Nucleus accumbens (tissue), 56 donors: ENCODE measurements at places on chromosomes 7 and 10.

GRCh38 chr10:4953405-4953804, 9.8 kb upstream of the AKR1C1 start:
- no peak for DNase-seq

- no peak for DNase-seq
Measured at GRCh38 chr7:149252378-149252777, 9.6 kb upstream of the ZNF783 start.

- no peak for DNase-seq
Measured at GRCh38 chr7:32248522-32248921, 178.3 kb upstream of the PDE1C start.

DNA sequence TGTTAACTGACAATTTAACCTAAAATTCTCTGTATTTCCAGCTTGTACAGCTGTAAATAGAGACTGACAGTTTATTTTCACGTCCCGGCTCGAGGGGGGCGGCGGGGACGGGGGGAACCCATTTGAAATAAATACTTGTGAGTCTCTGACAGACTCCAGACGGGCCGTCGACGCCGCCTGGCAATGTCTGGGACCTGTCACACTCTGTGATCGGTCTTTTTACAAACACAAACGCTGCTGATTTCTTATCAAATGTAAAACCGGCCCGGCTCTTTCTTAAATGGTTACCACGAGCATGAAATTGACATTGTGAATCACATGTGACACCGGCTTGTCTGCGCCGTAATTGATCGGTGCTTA, 57.0 kb downstream of the UNCX start:
- DNase-seq: no peak

- no peak for DNase-seq
Measured at GRCh38 chr7:20698469-20698868, 83.0 kb downstream of the ABCB5 start.

DNA sequence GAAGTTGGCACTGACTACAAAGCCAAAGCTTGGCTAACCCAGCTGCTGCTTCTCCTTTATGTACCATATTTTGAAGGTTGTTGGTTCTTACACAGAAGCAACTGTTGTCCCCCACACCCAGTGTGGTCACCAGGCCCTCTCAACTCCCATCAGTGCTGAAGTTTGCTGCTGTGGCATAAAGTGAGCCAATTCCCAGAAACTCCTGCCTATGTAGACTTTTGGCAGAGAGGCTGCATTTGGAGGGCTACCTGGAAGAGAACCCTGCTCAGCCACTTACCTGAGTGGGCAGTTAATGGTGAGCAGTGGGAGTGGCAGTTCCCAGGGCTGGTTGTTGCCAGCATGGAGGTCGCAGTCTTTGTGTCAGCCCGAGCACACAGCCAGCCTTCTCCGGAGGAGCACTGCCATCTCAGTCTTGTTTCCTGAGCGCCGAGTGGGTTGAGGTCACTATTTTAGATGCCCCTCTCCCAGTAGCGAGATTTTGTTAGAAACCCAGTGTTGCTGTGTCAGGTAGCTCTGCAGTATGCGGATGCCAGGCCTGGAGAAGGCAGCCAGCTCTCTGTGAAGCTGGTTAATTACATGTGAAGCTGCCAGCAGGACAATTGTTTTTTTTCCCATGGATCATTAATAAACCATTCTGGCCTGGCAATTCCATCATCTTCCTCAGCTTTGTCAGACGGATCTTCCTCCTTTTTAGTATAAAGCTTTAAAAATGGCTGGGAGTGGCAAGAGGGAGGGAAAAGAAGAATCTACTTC, 24.5 kb downstream of the LRRC4 start:
- DNase-seq: no peak

- DNase-seq: no peak
Measured at GRCh38 chr7:7977774-7978173, 9.2 kb downstream of the GLCCI1 start.

GRCh38 chr7:28956608-28957063, 1.5 kb downstream of the TRIL start:
- DNase-seq: no peak

DNA sequence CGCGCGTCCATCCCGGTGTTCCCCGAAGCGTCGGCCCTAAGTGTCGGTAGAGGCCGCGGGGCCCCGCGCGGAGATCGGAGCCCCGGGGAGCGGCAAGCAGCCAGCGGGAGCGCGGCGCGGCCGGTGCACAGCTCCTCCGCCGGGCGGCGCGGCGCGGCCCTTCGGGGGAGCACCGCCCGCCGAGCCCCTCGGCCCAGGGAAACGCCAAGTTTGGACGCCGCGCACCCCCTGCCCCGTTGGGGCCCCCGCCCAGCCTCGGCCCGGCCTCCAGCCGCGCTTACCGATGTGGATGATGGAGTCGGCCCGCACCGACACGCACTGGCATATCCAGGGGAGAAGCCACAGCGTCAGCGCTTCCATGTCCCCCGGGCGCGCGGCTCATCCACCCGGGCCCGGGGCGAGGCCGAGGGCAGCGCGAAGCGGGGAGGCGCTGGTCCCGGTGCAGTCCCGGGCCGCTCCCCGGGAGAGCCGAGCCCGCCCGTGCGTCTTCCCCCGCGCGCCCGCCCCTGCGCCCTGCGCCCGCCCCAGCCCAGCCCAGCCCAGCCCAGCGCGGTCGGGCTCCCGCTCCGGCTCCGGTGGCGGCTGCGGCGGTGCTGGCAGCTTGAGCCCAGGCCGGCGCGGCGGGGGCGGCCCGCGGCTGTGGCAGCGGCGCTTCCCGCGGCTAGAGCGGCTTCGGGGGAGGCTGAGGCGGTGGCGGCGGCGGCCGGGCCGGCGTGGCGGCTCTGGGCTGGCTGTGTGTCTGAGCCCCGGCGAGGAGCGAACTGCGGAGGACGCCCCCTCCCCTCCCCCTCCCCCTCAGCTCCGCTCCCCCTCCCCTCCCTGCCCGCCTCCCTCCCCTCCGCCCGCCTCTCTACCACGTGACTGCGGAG, at the start of gene GRID1:
Gene GRID1 (minus strand): TSS at position 763 of the 869 bp plus-strand sequence.
- no peak for DNase-seq

- DNase-seq: no peak
Measured at GRCh38 chr7:4189131-4189570, 492.9 kb upstream of the FOXK1 start.

- no peak for DNase-seq
Measured at GRCh38 chr10:2921956-2922680, 145.2 kb upstream of the PFKP start.

GRCh38 chr7:137816696-137817320, 30.0 kb downstream of the DGKI start:
- no peak for DNase-seq

DNA sequence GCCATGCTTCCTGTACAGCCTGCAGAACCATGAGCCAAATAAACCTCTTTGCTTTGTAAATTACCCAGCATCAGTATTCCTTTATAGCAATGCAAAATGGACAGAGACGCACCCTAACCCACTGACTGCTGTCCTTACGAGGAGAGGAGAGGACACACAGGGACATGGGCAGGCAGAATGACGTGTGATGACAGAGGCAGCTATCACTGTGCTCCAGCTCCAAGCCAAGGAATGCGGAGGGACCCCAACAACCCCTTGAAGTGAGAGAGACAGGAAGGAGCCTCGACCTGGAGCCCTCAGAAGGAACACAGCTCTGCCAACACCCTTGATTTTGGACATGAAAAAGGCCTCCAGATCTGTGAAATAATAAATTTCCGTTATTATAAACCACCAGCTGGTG, 46.6 kb upstream of the EBF3 start:
- DNase-seq: no peak

- DNase-seq: no peak
Measured at GRCh38 chr10:43199088-43199683, 60.9 kb downstream of the CSGALNACT2 start.

DNA sequence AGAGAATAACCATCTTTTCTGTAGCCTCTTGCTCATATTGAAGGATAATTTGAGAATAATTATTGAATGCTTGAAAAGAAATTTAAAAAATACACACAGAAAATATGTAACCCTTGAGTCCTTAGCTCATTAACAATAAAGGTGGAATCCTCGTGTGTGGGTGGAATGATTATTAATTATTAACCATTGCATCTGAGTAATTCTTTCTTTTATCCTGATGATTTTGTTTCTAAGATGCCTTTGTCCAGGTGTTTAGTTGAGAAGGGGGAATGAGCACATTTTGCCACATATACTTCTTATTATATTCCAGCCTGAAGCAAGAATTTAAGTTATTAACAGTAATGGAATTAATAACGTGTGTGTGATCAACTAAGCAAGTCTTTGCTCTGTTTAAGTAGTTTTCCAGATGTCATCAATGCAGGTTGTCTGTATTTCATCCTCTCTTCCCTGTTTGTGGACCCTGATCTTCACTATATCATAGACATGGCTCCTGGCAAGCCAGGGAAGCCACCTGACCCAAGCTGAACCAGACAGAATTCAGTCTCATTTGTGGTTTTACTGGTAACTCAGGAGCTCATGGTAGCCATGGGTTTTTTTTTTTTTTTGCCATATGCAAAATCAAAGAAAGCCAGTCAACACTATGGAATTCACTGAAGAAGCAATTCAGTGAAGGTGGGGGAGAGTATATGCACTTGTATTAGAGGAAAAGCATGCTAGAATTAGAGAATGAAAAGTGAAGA, 144.3 kb downstream of the KIF20B start:
- no peak for DNase-seq

DNA sequence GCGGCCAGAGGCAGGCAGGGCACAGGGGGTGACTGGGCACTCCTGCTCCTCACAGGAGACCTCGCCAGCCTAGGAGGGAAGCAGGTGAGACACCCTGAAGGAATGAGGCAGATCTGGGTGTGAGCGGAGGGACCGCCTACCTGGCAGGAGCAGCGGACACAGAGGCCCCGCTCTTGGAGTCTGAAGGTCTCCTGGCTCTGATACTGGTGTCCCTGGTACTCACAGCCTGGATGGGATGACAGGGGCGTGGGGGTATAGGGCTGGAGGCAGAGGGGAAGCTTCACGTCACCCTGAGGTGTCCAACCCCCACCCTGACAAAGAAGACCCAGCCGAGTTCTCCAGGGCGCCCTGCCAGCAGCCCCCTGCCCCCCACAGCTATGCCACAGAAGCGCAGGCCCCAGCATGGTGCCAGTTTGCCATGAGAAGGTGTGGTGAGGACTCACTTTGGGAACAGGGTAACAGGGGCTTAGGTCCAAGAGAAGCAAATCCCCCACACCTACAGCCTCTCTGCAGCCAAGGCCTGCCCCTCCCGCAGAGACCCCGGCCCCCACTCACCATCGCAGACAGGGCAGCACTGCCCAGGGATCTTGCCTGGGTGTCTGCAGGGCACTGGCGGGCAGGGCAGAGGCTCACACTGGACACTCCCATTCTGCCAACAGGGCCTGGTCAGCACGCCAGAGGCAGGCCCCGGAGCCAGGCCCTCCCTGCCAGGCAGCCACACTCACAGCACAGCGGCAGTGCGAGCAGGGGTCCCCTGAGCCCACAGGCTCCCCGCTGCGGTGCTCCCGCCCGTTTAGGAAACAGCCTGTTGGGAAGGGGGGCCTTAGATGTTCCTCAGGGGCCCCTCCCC, 17.0 kb downstream of the KCP start:
- DNase-seq: no peak

GRCh38 chr10:125709553-125710474, 9.7 kb upstream of the EDRF1 start:
- no peak for DNase-seq

GRCh38 chr7:155520114-155520513, 26.2 kb downstream of the CNPY1 start:
- DNase-seq: no peak

GRCh38 chr10:27745732-27746396, at the start of gene MKX:
TSS of gene MKX (minus strand) at chr10:27745819. CDS start at chr10:27743415, 2,404 bp downstream.
- no peak for DNase-seq

DNA sequence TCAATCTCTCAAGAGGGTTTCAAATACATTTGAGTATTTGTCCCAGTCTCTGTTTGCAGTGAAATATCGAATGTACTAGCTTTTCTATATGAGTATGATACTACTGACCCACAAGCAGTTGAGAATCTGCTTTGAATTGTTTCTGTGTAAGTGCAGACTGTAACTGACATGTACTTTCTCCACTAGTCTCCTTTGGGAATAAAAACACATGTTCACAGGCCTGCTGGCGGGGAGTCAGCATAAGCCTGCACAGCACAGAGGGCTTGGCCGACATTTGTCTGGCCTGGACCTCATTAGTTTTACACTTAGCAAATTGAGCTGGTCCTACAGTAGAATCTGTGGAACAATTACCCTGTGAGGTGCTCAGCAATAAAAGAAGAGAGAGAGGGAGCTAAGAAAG, 72.6 kb downstream of the ITGB8 start:
- no peak for DNase-seq

DNA sequence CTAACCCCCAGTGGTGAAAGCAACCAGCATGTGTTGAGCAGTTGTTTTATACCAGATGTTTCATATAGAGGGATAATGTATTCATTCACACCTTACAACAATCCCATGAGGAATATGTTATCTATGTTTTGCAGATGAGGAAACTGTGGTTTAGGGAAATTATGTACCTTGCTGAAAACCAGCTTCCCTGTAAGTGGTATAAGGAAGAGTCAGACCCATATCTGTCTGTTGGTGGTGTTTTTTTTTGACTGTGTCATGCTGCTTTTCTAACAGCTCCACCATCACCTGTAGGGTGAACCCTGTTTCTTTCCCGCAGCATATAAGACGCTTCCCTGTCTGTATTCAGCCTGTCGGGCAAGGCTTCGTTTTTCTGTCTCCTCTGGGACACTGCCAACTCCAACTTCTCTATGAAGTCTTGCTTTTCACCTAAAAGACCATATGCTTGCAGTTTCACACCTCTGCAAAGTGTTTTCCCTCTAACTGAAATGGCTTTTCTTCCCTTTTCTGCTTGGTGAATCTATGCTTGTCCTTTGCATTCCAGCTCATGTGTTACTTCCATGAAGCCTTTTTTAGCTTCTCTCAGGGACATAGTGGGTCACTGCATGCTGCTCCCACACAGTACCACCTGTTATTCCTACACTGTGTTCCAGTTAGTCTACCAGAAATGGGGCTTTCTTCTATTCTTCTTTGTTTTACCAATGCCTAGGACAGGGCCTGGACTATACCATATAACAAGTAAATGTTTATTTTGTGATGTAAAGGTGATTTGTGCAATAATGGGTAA, 92.8 kb downstream of the ST7 start:
- DNase-seq: no peak

DNA sequence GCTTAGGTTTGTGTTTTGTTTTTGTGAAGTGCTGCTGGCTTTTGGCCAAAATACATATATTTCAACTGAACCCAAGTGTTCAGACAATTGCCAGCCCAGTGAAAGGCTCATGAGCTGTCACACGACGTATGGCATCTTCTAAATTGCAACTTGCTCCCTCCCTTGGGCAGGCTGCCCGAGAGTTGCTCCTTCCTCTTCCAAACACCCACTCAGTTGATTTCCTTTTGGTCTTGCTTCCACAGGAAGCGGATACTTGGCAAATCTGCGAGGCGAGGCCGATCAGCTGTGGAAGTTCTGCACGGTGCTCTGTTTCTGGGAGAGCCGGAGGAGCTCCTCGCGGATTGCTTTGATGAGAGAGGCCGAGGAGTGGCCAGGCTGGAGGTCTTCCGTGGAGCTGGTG, 39.6 kb upstream of the ATP6V0A4 start:
- DNase-seq: no peak

- DNase-seq: no peak
Measured at GRCh38 chr10:88899886-88900285, 19.8 kb downstream of the STAMBPL1 start.
